ENCODE measurements at places on chromosomes 2 and 18. TPM values are rescaled to one million over a fixed set of nuclear protein-coding genes. Genes with fewer than 3 reads are reported as not detected.

C1GALT1C1L gene
- total RNA-seq: not detected

COL4A3 gene
- total RNA-seq: 0.03 TPM

GRCh38 chr18:10332452-10332851 lies 122.0 kb upstream of the APCDD1 start:
- H3K27ac ChIP-seq: no peak overlapping the region
- H3K27me3 ChIP-seq: no peaks in the 10 kb centered on the region

GRCh38 chr2:51413726-51414125 lies 381.8 kb upstream of the NRXN1 start:
- no peaks in the 10 kb centered on the region for H3K36me3 ChIP-seq
- H3K4me1 ChIP-seq: no peaks in the 10 kb centered on the region
- no peak overlapping the region for H3K27ac ChIP-seq

GRCh38 chr2:173989884-173990215 lies 24.7 kb upstream of the SP3 start:
- no peaks in the 10 kb centered on the region for H3K27me3 ChIP-seq
- no peaks in the 10 kb centered on the region for H3K36me3 ChIP-seq
- H3K4me1 ChIP-seq: no peaks in the 10 kb centered on the region
- no peak overlapping the region for H3K27ac ChIP-seq
- no peak for DNase-seq

Data from CD4-positive, alpha-beta memory T cell (primary cell).